RCC 7860 (cell line): ENCODE measurements at places on chromosomes 13 and 19.

DNA sequence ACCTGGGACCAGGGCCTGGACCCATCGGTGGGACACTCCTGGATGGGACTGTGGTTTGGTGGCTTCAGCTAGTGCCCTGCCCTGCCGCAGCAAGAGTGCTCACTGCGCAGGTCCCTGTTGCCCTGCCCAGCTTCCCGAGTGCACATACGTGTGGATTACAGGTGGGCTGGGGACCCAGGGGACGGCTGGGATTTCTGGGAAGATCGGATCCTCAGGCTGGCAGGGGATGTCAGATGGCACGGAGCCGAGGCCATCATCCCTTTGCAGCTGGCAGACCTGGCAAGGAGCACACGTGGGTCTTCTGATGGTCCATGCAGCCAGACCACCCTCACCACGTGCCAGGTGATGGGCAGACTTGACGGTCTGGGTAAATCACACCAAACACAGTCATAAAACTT lies 69.3 kb downstream of the CHST8 start:
- no peak for DNase-seq

DNA sequence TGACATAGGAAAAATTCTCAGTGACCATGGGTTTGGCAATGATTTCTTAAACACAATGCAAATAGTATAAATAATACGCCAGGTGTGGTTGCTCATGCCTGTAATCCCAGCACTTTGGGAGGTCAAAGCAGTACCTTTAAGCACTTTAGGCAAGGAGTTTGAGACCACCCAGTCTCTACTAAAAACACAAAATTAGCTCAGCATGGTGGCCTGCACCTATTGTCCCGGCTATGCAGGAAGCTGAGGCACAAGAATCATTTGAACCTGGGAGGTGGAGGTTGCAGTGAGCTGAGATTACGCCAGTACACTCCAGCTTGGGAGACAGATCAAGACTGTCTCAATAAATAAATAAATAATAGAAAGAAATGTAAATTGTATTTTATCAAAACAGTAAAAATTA lies 356.5 kb upstream of the SLITRK6 start:
- DNase-seq: no peak

GRCh38 chr13:28658539-28658795 lies 463 bp upstream of the POMP start:
- no peak for DNase-seq

DNA sequence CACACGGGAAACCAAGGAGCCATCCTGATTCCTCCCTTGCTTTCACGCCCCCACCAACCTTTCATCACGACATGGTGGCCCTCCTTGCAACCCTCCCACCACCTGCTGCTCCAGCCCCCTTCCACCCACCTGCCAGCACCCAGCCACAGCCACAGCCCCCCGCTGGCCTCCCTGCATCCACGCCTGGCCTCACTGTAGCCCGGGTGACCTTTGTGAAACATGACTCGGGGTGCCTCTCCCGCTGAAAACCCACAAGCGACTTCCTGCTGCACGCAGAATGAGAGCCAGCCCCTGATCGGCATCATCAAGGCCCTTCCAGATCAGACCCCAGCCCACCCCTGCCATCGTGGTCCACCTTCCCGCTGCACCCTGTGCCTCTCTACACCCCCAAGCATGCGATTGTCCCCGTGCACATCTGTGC lies 14.9 kb downstream of the POP4 start:
- no peak for DNase-seq

GRCh38 chr13:31114641-31115040 lies 47.1 kb downstream of the HSPH1 start:
- DNase-seq: no peak

GRCh38 chr13:102870677-102871415 lies 25.0 kb downstream of the ERCC5 start:
- DNase-seq: peak; percentile 6

GRCh38 chr13:112859817-112860190 lies 109.2 kb upstream of the MCF2L start:
- peak; percentile 74 for DNase-seq

GRCh38 chr13:29137995-29138394 lies 317.9 kb downstream of the MTUS2 start:
- DNase-seq: no peak

GRCh38 chr13:91426913-91427312 lies 28.5 kb downstream of the GPC5 start:
- no peak for DNase-seq

DNA sequence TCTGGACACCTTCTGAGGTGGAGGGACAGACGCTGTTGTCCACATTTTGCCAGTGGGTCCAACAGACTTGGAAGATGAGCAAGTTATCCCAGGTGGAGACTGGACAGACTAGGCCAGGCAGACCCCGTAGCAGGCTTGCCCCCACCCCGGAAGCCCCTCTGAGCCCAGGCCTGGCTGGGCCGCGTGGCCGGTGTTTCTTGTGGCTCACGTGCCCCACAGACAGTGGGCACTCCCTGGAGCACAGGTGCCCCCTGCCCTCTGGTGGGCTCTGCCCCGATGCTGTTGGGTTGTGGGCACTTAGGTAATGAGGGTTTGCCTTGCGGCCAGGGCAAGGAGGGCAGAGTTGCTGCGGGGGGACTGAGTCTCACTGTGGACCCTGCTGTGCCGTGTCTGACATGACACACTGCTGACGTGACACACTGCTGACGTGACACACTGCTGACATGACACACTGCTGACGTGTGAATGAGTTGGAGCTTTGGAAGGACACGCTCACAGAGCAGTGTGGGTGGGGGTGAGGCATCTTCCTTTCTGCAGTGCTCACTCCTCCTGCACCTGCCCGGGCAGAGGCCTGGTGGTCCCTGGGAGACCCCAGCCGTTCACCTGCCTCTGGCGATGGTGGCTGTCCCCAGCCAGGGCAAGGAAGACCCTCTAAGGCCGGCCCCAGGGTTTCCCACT lies 25.1 kb downstream of the DOT1L start:
- no peak for DNase-seq

GRCh38 chr13:101155920-101156319 lies 260.4 kb downstream of the NALCN start:
- DNase-seq: no peak

DNA sequence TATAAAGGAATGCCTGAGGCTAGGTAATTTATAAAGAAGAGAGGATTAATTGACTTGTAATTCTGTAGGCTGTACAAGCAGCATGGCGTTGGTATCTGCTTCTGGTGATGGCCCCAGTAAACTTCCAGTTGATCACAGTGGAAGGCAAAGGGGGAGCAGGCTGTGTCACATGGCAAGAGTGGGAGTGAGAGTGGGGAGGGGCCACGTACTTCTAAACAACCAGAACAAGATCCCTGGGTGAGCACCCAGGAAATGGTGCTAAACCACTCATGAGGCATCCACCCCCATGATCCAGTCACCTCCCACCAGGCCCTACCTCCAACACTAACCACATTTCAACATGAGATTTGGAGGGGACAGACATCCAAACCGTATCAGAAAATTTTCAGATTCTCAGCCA lies 3.0 kb upstream of the RNF113B start:
- no peak for DNase-seq
